ENCODE measurements at places on chromosomes 12 and 14.

DNA sequence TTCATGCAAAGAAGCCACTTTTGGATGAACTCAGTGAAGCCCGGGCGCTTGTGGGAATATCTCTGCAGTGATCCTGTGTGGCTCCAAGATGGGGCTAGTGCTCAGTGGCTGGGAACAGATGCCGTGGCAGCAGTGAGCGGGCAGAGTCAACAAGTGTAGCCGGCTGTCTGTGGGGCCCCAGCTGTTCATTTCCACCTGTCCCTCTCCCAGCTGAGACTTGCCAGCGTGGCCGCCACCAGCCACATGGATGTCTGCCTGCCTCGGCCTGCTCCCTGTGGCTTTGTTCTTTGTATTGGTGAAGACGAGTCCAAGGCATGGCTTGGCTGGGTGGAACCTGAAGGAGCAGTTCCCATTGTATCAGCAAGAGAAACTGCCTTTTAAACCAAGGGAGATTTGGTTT is 77.3 kb downstream of the NOS1 start:
- no peak for DNase-seq

DNA sequence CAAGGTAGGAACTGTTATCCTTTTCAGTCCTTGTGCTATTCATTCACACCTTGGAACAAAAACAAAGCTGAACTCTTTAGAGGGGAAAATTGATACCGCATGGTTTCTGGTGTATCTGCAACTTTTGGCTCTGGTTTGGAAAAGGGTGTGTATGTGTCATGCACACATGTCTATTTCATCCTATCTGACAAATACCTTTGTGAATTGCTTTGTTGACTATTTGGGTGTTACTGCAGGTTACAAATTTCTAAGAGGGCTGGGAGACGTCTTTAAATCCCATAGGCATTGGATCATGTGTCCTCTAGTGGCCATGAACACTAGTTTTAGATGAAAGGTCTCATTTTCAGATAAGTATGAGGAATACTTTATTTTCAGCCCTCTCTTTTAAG is 59.9 kb upstream of the IFNG-AS1 start:
- DNase-seq, result no peak

DNA sequence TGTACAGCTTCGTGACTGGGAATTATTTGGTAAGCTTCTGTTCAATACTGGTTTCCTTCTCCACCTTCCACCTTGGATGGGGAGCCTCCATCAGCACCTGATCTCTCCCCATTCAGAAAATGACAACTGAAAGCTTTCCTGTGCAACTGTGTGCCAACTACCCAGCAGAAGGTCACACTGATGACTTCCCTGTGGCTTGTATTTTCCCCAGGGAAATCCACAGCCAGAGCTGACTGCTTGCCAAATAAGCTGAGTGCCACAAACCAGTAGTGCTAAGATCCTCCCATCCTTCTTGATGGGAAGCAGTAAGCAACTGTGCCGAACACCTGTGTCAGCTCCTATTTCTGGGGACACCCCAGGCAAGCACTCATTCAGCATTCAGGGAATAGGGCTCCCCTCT is 257.2 kb upstream of the SOX5 start:
- no peak for DNase-seq

GRCh38 chr12:107134558-107134957 is 41.2 kb upstream of the CRY1 start:
- no peak for DNase-seq

GRCh38 chr12:69243099-69244084 is 4.0 kb downstream of the CPSF6 start:
- no peak for DNase-seq

GRCh38 chr12:113077057-113077858 is 20.7 kb downstream of the DTX1 start:
- DNase-seq, result no peak

DNA sequence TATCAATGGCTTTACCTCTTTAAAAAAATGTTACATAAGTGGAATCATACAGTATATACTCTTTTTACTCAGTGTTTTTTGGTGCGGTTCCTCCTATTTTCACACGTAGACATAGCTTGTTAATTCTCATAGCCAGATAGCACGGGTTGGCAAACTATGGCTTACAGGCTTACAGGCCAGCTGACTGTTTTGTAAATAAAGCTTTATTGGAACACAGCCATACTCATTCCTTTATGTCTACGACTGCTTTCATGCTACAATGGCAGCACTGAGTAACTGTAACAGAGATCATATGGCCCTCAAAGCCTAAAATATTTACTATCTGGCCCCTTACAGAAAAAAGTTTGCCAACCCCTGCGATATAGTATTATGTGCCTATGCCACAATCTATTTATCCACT is 5.8 kb upstream of the DAAM1 start:
- no peak for DNase-seq

- no peak for DNase-seq
Measured at GRCh38 chr12:116172224-116172849, 105.2 kb downstream of the MED13L start.

- DNase-seq, result no peak
Measured at GRCh38 chr12:31832740-31833729, 104.2 kb upstream of the AMN1 start.

GRCh38 chr12:121334513-121335343 is 17.5 kb downstream of the ANAPC5 start:
- peak; percentile 18 for DNase-seq

- DNase-seq, result no peak
Measured at GRCh38 chr12:43316520-43316919, 235.5 kb downstream of the ADAMTS20 start.

- DNase-seq, result no peak
Measured at GRCh38 chr14:40280652-40281051, 848.4 kb upstream of the FBXO33 start.

DNA sequence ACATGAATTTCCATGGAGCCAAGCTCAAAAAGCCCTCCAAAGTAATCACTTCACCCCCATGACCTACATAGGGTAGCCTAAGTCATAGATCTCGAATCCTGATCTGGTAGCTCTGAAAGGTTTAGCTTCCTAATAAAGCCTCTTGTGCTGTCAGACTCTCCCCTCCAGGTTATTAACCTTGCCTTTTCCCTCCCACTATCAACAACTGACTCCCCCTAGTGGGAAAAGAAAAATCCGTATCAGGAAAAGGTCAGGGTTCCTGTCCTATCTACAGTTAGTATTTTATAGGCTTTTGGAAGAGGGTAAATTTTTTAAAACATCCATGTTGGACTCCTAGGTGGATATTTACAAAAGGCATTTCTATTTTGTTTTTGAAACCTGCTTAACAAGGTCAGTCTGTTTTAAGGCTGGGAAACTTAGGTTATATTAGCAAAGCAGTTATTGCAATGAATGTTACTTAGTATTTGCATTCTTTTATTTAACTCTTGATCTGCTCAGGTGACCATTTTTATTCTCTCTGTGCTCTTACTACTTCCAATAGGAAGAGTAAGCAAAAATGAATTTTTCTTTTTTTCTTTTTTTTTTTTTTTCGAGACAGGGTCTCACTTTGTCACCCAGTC is 8.0 kb downstream of the YY1 start:
- no peak for DNase-seq

GRCh38 chr14:67004521-67004920 is 184.7 kb upstream of the GARIN2 start:
- no peak for DNase-seq

DNA sequence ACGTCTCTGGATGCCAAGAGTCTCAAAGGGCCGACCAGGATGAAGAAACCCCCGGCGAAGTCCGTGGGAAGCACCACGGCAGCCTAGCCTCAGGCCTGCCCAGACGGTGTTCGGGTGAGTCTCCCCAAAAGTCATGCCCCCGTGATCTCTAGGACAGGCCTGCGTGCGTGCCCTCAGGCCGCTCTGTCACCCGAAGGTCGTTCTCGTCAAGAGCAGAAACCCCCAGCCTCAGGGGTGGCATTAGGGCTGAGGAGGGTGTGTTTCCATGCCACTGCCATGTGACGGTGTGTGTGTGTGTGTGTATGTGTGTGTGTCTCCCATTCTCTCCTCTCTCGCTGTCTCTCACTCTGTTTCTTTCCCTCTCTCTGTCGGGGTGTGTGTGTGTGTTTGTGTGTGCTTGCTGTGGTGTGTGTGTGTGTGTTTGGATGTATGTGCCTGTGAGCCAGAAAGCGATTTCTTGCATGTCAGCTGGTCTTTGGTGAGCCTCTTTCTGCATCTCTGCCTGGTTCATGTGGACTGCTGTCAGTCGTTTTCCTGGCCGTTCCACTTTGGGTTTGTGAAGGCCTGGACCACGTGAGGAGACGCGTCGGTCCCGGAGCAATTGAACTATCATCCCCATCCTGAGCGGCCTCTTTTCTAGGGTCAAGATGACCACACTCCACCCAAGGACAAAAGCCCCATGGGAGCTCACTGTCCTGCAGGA is 772.5 kb upstream of the ALG10B start:
- no peak for DNase-seq

DNA sequence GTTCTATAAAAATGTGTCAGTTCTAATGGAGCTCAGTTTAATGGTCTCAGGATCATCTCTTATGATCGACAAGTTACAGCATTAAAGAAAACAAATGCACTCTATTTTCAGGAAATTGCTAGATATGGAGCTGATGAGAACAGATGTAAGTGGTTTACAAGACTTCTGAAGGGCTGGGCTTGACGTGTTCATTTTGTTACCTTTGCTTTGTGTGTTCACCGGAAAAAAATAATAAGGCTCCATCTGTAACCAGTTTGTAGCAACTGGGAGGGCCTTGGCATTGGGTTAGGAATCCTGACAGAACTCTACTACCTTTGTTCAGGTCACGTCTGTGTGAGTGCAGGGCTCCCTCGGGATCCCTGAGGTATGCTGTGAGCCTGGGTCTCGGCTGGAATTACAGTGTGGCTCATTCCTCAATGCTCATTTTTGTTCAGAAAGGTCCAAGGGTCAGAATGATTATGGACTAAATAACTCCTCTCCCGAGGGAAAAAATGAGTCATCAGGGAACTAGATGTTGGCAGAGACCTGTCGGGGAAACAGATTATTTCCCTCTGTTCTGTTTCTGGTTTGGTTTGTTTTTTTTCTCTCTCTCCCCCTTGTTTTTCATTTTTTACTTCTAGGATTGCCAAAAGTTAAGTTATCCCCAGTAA is 158.0 kb downstream of the SLC5A8 start:
- DNase-seq, result peak; percentile 63

GRCh38 chr12:70049596-70050360 is 193.5 kb upstream of the CNOT2 start:
- no peak for DNase-seq

GRCh38 chr14:23357261-23357660 is 4.6 kb upstream of the SLC22A17 start:
- no peak for DNase-seq

GRCh38 chr14:99034711-99035171 is 237.3 kb downstream of the BCL11B start:
- DNase-seq, result no peak

- no peak for DNase-seq
Measured at GRCh38 chr12:101066489-101066888, 143.5 kb downstream of the SLC5A8 start.

DNA sequence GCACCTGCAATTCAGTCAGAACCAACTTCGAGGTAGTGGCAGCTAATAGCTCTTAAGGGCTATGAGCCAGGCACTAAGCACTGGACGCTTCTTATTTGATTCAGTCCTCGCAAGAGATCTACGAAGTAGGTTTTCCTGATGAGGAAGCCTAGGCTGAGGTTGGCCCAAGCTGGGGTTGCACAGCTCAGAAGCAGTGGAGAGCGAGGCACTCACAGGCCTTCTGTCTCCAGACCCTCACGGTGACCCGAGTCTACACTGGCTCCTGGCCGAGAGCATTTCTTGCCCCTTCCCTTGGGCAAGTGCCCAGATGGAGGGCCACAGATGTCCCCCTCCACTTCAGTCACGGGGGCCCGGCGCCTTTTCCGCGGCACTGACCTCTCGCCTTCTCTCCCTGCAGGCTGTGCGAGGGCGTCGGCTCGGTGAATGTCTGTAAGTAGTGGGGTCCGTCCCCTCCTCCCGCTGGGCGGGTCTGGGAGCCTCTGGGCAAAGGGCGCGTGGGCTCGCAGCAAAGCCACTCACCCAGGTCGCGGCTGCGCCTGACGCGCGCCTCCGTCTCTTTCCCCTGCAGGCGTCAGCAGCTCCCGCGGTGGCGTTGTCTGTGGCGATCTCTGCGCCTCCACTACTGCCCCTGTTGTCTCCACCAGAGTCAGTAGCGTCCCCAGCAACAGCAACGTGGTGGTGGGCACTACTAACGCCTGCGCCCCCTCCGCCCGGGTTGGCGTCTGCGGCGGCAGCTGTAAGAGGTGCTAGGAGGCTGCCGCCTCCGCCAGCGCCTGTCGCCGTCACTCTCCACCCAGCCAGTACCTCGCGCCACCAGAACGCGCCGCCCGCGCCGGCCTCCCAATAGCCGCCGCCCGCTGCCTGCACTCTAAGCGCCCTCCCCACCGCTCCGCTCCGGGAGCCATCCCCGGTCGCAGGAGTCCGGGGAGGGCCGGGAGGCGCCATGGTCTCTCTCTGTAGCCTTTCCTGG is 13.1 kb downstream of the KRT83 start:
- no peak for DNase-seq

DNA sequence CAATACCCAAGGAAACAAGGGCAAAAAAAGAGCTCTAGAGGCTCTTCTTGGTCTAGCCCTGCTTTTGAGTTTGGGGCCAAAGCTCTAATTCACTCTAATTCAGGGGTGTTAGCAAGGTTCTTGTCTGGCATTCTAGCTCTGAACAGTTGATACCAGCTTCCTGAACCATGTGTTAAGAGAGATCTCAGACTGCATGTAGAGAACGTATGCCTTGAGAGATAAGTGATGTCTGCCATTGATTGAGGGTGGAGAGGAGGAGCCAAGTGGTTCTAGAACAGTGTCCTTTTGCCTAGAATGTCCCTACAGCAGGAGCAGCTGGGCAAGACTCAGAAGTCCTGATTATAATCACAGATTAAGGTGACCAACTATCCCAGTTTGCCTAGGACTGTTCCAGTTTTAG is 18.2 kb upstream of the POC1B start:
- no peak for DNase-seq

DNA sequence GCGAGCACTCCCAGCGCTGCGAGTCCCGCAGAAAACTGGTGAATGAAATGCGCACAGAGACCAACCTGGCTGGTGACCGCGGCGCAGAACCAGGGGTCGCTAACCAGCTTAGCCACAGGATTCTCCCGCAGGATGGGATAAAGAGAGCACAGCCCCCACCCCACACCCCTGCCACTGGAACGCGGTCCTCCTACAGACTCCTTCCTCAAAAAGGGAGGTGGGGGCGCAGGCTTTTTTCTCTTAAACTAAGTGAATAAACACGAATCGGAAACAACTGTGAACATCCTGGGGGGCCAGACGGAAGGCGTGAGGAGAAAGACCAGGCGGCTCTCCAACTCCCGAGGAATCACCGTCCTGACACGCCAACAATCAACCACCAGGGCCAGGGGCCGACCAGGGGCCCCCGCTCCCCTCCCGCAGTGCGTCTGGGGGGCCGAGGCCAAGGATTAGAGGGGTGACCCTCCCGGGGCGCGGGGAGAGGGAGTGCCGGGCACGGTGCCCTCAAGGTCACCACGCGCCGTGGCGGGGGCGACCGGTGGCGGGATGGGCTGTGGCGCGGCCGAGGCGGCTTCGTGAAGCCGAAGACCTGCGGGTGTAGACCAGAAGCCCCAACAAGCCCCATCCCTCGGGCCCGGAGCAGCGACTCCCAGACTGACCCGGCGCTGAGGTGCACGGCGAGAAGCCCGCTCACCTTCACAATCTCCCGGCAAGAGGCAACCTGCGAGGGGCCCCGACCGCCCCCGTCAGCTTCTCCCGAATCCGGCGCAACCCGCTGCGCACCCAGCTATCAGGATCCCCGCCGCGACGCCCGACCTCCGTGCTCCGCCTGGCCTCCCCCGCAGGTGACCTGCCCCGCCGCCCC is 704 bp downstream of the ATP2B1 start:
- DNase-seq, result no peak

GRCh38 chr14:58072288-58073071 is 79.5 kb downstream of the ARMH4 start:
- DNase-seq, result no peak

All from fibroblast of skin of left biceps (primary cell).